ENCODE measurements at places on chromosomes 3 and 15.

GRCh38 chr3:66473181-66473580 lies 27.6 kb downstream of the LRIG1 start:
- no peak for DNase-seq

DNA sequence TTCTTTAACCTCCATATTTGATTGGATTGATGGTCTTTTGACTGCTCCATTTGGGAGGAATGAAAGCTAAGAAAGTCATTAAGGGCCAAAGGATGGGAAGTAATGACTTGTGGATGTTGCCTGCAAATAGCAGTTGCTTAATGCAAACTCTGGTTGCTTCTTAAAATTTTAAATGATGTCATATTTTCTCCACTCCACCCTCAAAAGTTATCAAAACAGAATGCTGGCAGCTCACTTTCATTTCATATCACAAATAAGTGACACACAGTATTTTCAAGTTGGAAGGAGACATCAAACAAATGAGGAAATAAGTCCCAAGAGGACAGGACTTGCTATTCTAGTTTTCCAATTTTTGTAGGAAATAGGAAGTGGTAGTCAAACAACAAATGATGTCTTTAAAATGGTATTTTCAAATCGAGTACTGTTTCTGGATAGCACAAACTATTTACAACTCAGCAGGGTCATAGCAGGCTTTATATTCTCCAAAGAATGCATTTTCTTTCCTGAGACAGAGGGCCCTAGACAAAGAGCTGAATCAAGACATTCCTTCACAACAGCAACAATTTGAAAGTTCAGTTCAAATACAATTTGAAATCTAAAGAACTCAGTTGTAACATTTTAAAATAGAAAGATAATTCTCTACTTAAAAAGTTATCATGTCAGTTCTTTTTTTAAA lies 165.1 kb upstream of the UBE2E1 start:
- DNase-seq: no peak

- DNase-seq: no peak
Observed at GRCh38 chr3:188303286-188303799, 149.4 kb downstream of the LPP start.

- DNase-seq: no peak
Observed at GRCh38 chr3:67641451-67641850, 13.0 kb downstream of the SUCLG2 start.

DNA sequence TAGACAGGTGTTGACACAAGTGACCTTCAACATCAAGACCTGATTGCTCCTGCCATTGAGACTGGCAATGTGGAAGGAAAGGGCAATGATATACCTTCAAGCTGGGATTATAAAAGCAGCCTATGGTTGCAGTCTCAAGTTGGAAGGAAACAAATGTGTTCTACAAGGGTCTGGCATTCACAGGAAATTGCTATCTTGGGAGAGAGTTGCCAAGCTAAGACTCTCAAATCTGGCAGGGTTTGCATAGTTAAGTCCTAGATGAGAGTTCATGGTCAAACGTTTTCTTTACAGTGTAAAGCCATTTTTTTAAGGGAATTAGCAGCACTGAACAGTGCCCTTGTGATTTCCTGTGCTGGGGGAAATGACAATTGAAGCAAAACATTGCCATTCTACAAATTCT lies 546.9 kb upstream of the CFAP20DC start:
- no peak for DNase-seq

Measured in GM12864 (cell line).